ENCODE measurements at places on chromosomes 7 and 10. TPM values are rescaled to one million over a fixed set of nuclear protein-coding genes. Genes with fewer than 3 reads are reported as not detected.

The NUTM2E gene
- total RNA-seq = under 0.01 TPM

DNA sequence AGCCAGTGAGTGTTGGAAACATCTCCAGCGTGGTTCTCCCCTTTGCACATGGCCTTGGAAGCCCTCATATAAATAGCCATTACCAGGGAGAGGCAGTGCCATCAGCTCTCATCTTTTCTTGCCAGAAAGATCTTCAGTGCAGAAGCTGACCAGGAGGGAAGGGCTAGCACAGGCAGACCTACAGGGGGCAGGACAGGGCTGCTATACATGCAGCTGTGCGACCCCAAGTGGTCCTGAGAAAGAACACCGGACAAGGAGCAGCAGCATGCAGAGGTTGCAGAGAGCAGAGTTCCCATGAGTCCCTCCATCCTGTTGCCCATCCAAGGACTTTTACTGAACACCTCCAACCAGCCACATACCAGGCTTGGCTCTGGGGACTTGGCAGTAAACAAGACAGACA lies 17.1 kb downstream of the GRID1 start:
- H3K4me1 ChIP-seq = no peaks in the 10 kb centered on the region
- DNase-seq = no peak
- no peak overlapping the region for H3K4me3 ChIP-seq

The VAX1 gene
- total RNA-seq = not detected

- no peaks in the 10 kb centered on the region for H3K27me3 ChIP-seq
- no peak overlapping the region for H3K4me3 ChIP-seq
- H3K4me1 ChIP-seq = peaks cover 6% of the 10 kb centered on the region
- peaks cover 88% of the 10 kb centered on the region for H3K36me3 ChIP-seq
Measured at GRCh38 chr7:157267956-157268355, 68.8 kb upstream of the DNAJB6 start.

- H3K4me3 ChIP-seq = no peak overlapping the region
- H3K27ac ChIP-seq = no peak overlapping the region
- DNase-seq = no peak
- H3K4me1 ChIP-seq = peaks cover 73% of the 10 kb centered on the region
- H3K36me3 ChIP-seq = no peaks in the 10 kb centered on the region
- no peaks in the 10 kb centered on the region for H3K27me3 ChIP-seq
Measured at GRCh38 chr10:6175329-6176055, 27.2 kb upstream of the PFKFB3 start.

- no peaks in the 10 kb centered on the region for H3K36me3 ChIP-seq
- no peak for DNase-seq
- no peaks in the 10 kb centered on the region for H3K4me1 ChIP-seq
Measured at GRCh38 chr7:98733036-98733435, 116.0 kb downstream of the NPTX2 start.

DNA sequence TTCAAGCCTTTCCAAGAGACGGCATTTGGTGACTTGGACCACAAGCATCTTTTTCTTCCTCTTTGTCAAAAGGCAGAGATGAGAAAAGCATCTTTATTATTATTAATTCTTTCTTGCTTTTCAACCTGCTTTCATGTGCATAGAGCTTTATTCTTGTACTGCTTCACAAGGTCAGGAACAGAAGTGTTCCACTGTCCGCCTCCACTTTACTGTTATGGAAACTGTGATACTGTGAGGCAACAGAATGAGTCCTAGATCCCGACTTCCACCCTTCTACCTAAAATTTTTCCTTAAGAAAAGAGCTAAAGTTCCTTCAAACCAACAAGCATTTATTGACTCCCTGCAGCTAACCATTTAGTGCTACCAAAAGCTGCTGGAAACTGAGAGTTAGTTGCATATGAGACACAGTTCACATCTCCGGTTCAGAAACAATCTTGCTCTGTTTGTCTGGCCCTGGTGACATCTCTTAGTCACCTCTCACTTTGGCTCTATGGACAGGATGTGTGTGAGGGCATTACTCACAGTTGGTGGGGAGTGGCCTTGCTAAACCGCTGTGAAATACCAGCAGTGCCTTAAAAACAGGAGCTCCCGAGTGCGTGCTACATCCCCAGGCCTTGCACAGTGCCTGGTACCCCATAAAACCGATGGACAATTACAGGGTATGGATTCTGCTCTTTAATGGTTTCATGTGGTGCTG lies 77.1 kb upstream of the TRIL start:
- no peak overlapping the region for H3K4me3 ChIP-seq
- no peak for DNase-seq
- peaks cover 6% of the 10 kb centered on the region for H3K4me1 ChIP-seq
- H3K27me3 ChIP-seq = no peaks in the 10 kb centered on the region

Measured in esophagus squamous epithelium (tissue), 5 donors.